ENCODE measurements at places on chromosomes 7 and 10.

DNA sequence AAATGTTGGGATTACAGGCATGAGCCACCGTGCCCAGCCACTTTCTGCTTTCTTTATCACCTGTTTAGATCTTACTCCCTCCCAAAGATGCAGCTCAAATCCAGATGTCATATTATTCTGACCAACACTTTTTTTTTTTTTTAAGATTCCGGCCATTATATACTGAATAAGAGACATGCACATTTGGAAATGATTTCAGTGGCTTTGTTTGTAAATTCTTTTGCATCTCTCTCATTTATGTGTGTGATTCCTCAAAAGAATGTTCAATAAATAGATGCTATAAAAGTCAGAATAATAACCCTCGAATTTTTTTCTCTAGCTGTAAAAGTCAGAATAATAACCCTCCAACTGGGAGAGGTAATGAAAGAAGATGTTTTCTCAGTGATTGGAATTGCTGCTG lies 25.4 kb downstream of the HECW1 start:
- no peak for ATAC-seq

DNA sequence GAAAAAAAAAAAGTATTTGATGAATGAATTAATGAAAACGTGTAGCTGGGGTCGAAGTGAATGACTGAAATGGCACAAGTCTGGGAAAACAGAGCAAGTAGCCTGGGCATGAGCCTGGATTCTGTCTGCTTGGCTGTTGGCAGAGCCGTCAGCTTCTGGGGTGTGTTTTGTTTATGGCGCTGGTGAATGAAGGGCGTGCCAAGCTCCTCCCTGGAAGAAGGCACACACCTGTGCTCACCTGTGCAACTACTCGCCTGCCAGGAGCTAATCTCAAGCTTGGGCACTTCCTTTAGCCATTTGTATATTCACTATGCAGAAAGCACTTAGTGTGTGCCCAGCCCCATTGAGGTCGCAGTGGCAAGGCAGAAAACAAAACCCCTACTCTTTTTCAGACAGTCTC lies 74.1 kb downstream of the GTF2IRD1 start:
- no peak for ATAC-seq

DNA sequence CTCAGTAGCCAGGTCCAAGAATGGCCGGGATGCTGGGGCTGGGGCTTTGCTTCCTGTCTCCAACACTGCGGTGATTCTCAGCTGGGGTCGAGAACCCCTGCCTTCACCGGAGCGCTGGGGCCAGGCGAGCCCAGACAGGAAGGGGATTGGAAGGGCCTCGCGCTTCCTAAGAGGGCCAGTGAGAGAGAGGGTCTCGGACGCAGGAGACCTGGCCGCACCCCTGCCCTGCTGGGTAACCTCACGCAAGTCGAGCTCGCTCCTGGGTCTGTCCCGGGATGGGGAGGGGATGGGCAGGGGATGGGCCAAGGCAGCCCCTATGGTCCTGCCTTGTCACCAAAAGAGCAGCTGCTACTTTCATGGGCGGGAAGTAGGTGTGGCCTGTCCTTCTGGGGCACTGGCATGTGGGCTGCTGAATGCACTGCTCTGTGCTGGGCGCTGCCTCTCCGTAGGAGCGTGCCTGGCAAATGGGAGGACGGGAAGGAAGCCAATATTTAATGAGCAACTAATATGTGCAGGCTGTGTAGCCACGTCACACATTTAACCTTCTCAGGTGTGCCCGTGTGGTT lies 20.0 kb downstream of the KCNK18 start:
- peak; percentile 14 for ATAC-seq

DNA sequence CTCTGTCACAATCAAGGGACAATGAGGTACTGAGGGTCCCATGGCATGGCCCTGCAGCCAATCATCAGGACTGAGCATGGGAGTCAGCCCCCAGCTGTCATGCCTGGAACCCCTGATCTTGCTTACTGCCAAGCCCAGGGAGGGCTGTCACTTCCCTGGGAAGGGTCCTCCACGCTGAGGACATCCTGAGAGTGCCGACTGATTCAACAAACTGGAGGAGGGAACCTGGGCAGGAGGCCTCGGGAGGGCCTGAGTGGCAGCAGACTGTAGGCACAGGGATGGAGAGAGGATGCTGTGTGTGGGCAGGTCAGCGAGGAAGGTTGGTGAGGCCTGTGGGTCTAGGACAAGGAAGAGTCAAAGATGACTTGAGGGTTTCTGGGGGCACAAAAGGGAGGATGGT lies 154.3 kb downstream of the ZNF248 start:
- ATAC-seq, result no peak

GRCh38 chr7:43111630-43112458 lies 603 bp upstream of the HECW1 start:
- no peak for ATAC-seq

- no peak for ATAC-seq
These were observed 232.7 kb downstream of the PHF14 start for GRCh38 chr7:11206177-11206899.

DNA sequence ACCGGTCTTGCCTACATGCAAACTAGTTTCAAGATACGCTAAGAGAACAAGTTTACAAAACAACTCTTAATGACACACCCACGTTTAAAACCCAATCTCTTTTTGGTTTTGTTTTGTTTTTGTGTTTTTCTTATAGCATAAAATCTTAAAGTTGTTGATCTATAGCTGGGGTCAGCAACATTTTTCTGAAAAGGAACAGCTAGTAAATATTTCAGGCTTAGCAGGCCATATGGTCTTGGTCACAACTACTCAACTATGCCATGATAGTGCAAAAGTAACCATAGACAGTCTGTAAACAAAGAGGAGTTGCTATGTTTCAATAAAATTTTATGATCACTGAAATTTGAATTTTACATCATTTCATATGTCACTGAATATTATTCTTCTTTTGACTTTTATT lies 327.4 kb downstream of the AGMO start:
- ATAC-seq, result no peak

- ATAC-seq, result no peak
These were observed 500.2 kb upstream of the GALNT17 start for GRCh38 chr7:70631718-70632117.

- ATAC-seq, result no peak
These were observed 4.1 kb upstream of the HMX2 start for GRCh38 chr10:123143825-123144168.

GRCh38 chr7:23242321-23242720 lies 4.3 kb upstream of the GPNMB start:
- ATAC-seq, result peak; percentile 35

DNA sequence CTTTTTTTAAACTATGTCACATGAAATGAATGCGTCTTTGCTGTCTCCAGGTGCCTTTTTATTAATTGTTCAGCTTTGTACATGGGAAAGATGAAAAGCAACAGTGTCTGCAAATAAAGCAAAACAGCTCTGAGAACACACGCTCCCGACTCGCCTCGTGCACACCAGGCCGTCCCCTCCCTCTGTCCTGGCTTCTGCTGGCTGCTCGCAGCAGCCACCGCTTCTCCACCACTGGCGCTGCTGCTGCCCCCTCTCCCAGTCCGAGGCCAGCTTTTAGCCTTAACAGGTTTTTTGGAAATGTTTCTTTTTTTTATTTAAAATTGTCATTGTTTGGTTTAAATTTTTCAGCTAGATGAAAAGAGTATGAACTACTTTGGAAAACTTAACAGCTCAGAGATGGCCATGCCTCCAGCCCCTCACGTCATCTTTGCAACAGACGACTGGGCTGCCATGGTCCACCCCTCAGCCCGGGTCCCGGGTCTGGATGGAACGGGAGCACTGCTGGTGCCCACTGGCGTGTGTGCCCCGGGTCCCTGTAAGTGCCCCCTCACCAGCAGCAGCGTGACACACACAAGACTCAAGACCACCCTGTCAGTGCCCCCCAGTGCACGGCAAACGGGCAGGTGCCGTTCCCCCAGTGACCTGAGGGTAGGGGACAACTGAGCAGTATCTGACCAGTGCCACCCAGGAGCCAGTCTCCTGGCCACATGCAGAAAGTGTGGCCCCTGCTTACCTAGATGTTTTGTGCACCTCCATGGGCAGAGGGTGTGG lies 415.6 kb upstream of the FOXK1 start:
- no peak for ATAC-seq

GRCh38 chr10:94397549-94398370 lies 4.6 kb upstream of the TBC1D12 start:
- ATAC-seq, result no peak

DNA sequence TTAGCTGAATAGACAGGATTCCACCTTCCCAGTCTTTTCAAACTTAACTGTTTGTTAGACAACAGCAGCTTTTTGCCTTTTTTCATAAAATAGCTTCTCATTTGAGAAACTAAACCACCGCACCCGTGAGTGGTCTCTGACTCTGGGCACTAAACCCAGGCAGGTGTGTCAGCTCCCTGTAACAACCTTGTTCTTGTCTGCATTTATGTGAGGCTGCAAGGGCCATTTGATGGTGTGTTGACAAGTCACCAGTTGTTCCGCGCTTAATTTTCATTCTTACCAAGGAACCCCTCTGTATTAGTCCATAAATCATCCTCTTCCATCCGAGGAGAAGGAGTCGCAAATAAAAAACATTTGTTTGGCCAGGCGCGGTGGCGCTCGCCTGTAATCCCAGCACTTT lies 1.5 kb downstream of the STOX1 start:
- no peak for ATAC-seq

GRCh38 chr10:45429790-45430189 lies 55.8 kb downstream of the ALOX5 start:
- no peak for ATAC-seq

DNA sequence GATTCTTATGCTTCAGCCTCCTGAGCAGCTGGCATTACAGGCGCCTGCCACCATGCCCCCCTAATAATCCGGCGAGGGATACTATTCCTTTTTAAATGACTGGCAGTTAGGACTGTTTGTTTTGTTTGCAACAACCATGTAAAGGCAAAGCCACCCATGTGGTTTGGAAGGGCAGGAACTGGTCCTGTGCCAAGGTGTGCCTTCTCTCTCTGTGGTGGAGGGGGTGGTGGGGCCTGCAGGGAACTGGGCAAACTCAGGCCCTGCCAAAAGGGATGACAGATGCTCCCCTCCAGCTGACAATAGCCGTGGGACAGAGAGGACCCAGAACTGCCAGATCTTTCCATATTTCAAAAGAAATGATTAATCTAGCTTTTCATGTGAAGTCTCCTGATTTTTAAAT lies 23.5 kb upstream of the WAPL start:
- ATAC-seq, result no peak

DNA sequence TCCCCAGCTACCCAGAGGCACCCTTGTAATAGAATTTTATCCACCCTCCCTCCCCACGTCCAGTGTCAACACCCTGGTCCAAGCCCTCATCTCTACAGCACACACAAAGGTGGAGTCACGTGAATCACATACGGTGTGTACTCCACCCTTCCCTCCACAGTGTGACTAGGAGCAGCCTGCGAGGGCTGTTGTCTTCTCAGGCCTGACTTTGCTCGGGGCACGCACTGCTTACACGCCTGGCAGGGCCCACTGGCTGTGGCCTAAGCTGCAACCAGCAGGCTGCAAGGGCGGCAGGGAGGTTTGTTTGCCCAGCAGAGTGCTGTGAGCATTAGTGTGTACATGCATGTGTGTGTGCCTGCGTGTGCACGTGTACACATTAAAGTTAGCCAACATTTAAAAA lies 93.7 kb downstream of the COBL start:
- ATAC-seq, result no peak

Measured in activated CD4-positive, CD25-positive, alpha-beta regulatory T cell treated with anti-CD3 and anti-CD28 coated beads, Interleukin-2, amount 50 U/mL, for 24 hours (primary cell).